ENCODE measurements at places on chromosomes 16 and 17. TPM values are rescaled to one million over a fixed set of nuclear protein-coding genes. Genes with fewer than 3 reads are reported as not detected.

GRCh38 chr17:2899906-2900305 is 103.7 kb downstream of the RAP1GAP2 start:
- no peak for DNase-seq

- no peak for DNase-seq
These were observed 13.2 kb downstream of the UTP4 start for GRCh38 chr16:69145658-69146057.

DNA sequence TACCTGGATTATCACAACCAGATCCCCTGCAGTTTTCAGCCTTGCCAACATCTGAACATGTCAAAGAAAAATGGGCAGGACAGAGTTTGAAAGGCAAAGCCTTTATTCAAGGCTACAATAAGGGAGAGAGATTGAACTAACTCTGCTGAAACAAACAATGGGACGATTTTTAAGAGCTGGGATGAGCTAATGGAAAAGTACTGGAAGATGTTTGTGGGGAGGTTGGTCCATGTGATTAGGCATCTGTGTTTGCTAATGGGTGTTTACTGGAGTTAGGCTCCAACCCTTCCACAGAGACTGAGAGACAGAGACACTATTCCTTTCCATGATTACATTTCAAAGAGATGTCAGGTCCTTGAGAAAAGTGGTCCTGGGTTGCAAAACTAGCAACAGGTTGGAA is 35.0 kb upstream of the HSBP1 start:
- no peak for DNase-seq

DNA sequence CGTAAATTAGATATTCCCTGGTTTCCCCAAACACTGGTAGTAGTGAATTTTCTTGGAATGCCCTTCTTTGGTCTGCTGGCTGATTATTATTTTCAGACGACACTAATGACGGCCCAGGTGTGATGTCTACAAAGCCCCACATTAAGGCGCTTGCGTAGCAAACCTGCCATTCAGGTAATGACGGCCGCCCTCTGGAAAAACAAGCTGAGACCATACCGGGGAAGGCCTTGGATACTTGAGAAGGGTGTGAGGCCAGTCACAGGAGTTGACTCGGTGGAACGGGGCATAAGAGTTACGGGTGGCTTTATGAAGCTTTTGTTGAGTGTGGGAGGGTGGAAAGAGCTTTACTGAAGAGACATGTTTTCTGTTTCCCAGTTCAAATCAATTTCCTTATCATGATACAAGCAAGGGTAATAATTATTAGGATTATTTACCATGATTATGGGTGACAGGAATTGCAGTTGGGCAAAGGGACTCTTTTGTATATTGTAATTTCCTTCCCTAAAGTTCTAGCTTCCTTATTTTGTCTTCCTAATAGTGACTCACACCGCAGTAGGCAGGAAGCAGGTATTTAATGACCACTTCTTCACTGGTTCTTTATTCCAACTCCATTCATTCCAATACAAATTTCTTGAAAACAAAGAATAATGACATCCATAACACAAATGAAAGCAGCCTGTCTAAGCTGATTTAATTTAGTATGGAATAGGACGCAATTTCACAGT is 24.8 kb downstream of the KRT23 start:
- DNase-seq = no peak

Gene PMFBP1
- total RNA-seq = 0.23 TPM

Gene CPNE7
- not detected for total RNA-seq

Gene KARS1
- total RNA-seq = 148 TPM

Gene CCDC200
- not detected for total RNA-seq

Gene ZFPM1
- total RNA-seq = 0.85 TPM

Gene KRTAP1-1
- not detected for total RNA-seq
